Stimulated activated CD4-positive, alpha-beta T cell treated with anti-CD3 and anti-CD28 coated beads, Interleukin-12 subunit alpha, Interleukin-12 subunit beta, amount 100 ng/mL, for 48 hours (primary cell): ENCODE measurements at places on chromosomes 1 and 21.

DNA sequence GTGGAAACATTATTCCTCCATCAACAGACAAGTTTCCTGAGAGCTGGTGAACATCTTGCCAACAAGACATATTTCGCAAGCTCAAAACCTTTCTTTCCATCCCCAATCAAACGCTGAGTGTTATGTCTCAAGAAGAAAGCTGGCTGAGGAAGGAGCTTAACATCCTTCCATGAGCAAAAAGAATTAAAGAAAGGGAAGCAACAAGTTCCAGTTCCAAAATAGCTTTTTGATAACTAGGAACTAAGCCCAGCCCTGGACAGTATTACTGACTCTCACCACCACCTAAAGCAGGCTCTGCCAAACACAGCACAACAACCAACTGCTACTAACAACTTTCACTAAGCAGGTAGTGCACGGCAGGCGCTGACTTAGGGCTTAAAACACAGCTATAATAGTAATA, 50.2 kb downstream of the CAPZB start:
- no peak for DNase-seq

DNA sequence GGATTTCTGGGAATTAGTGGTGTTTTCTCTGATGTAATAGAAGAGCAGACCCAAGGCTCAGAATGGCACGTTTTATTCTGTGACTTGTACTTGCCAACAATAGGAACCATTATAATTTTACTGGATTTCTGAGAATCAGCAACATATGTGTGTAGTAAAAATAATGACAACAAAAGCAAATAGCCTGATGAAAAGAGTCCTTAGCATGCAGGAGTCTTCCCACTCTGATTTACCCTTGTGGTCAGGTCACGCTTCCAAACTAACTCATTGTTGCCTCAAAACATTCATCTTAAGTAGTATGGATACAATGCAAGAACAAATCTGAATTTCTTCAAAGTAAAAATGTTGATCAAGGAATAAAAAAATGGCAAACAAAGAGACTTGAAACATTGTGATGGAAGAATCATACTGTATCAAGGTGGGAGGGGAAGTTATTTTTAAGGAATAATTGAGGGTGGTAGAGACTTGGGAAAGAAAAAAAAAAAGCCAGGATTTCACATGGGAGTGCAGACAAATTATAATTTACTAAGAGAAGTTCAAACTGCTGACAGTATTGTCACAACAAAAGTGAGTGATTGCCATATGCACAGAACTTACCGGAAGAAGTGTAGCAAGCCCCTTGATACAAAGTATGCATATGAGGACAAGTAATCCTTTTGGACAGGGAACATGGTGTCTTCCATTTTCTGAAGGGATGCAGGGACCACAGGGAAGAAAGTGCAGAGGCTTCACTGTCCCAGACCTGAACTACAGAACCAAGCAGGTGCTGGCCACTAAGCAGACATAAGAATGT, 31.2 kb upstream of the RGL1 start:
- no peak for DNase-seq

GRCh38 chr1:185450917-185451316, 133.9 kb upstream of the IVNS1ABP start:
- no peak for DNase-seq

DNA sequence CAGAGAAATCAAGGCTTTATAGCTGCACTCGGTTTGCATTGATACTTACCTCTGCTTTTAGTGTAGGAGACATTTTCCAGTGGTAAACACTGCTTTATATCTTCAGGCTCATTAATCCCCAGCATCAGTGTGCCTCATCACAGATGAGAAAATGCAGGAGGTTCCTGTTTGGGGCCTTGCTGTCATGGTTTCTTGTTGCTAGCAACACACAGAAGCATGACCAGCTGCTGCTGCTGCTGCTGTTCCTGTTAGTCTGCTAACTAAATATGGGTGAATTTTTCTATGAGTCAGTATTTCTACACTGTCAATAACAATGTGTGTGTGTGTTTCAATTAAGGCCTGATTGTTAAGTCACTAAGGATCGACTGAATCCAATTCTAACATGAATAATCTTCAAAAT, 85.8 kb upstream of the RGS1 start:
- DNase-seq, result no peak

- peak; percentile 12 for DNase-seq
Measured at GRCh38 chr1:64906447-64906846, 59.9 kb downstream of the JAK1 start.

DNA sequence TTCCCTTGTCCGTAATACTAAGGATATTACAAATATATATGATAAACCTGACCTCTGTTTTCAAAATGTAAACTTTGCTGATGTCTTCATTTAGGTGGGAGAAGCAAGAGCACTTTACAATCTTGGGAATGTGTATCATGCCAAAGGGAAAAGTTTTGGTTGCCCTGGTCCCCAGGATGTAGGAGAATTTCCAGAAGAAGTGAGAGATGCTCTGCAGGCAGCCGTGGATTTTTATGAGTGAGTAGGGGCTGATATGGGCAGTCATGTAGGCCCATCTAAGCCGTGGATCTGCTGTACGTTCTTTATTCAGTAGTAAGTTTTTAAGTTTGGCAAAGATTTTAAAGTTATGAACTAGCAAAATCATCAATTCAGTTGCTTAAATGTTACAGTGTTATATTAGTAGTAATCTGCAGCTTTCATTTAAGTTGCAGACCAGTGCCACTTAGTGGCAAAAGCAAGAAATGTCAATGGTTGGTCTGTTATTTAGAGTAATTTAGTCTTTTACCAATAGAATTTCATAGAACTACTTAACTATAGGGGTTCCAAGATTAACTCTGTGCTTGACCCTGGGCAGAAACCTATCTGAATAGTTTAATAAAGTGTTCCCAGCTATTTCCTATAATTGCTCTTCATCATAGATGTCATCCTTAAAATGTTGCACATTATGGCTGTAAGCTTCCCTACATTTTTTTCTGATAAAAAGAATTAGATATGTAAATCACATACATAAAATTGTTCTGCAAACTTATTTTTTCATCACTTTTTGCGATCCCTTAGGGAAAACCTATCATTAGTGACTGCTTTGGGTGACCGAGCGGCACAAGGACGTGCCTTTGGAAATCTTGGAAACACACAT, 21.3 kb downstream of the GPSM2 start:
- DNase-seq, result no peak

- no peak for DNase-seq
Measured at GRCh38 chr1:193602705-193603104, 416.3 kb upstream of the B3GALT2 start.
